ENCODE measurements at places on chromosomes 7 and 10. TPM values are rescaled to one million over a fixed set of nuclear protein-coding genes. Genes with fewer than 3 reads are reported as not detected.

HMX3 gene
- not detected for total RNA-seq

FBXL13 gene
- 2.5 TPM for total RNA-seq

SLC18A2 gene
- 1.8 TPM for total RNA-seq

- no peak overlapping the region for H3K4me3 ChIP-seq
- H3K36me3 ChIP-seq: no peaks in the 10 kb centered on the region
- no peaks in the 10 kb centered on the region for H3K27me3 ChIP-seq
- no peak for DNase-seq
Observed at GRCh38 chr7:21300692-21301091, 127.2 kb upstream of the SP4 start.
